ENCODE measurements at places on chromosomes 7 and 10. TPM values are rescaled to one million over a fixed set of nuclear protein-coding genes. Genes with fewer than 3 reads are reported as not detected.

The ZMIZ2 gene
- 24.3 TPM for total RNA-seq

The SLC37A3 gene
- 68.7 TPM for total RNA-seq

The GJD4 gene
- 0.10 TPM for total RNA-seq

The TMEM236 gene
- total RNA-seq = 0.07 TPM

The NPY4R2 gene
- not detected for total RNA-seq

The HSPA12A gene
- total RNA-seq = 25.8 TPM

The PRPS1L1 gene
- total RNA-seq = not detected

The ZNF3 gene
- 23.4 TPM for total RNA-seq

The HOXA6 gene
- 1.4 TPM for total RNA-seq

The ALOX5 gene
- total RNA-seq = not detected

The MEST gene
- 262 TPM for total RNA-seq

The CALCR gene
- total RNA-seq = not detected

The NPFFR1 gene
- total RNA-seq = not detected

The HOGA1 gene
- 1.4 TPM for total RNA-seq

The AOC1 gene
- not detected for total RNA-seq

The MYOZ1 gene
- total RNA-seq = 0.20 TPM

The LFNG gene
- total RNA-seq = 19.7 TPM

The NACAD gene
- 4.2 TPM for total RNA-seq

The ETV1 gene
- 33.4 TPM for total RNA-seq

The TUBB8 gene
- not detected for total RNA-seq

The HOXA10 gene
- not detected for total RNA-seq

The INHBA gene
- 67.4 TPM for total RNA-seq

The C7orf57 gene
- total RNA-seq = not detected

The TFEC gene
- total RNA-seq = 0.13 TPM

The PDE6C gene
- not detected for total RNA-seq

The CAMK2B gene
- total RNA-seq = 0.63 TPM

The LRRD1 gene
- total RNA-seq = 0.07 TPM

The MSMB gene
- total RNA-seq = not detected

The CHST15 gene
- total RNA-seq = 1.7 TPM

The RADIL gene
- total RNA-seq = 0.13 TPM

The PRXL2A gene
- total RNA-seq = 8.9 TPM

The NXPH1 gene
- total RNA-seq = not detected

The SMKR1 gene
- total RNA-seq = 0.20 TPM

The PRRT4 gene
- 0.13 TPM for total RNA-seq

The ENO4 gene
- total RNA-seq = 0.13 TPM

The FFAR4 gene
- not detected for total RNA-seq

The MKX gene
- not detected for total RNA-seq

The CYP3A5 gene
- total RNA-seq = not detected

The HOXA5 gene
- total RNA-seq = 1.2 TPM

The CTAGE15 gene
- total RNA-seq = not detected

The ARHGEF5 gene
- total RNA-seq = 2.0 TPM

The RPEL1 gene
- not detected for total RNA-seq

The TAS2R5 gene
- 1.6 TPM for total RNA-seq

The GNG11 gene
- total RNA-seq = 8.5 TPM

The CYP3A4 gene
- total RNA-seq = not detected

The ANKRD2 gene
- total RNA-seq = 1.1 TPM

The SPDYE6 gene
- not detected for total RNA-seq

The CHAT gene
- not detected for total RNA-seq

The CTTNBP2 gene
- total RNA-seq = 1.2 TPM

The NAT16 gene
- not detected for total RNA-seq

The COL1A2 gene
- total RNA-seq = 7,425 TPM

The UCMA gene
- not detected for total RNA-seq

The MGMT gene
- total RNA-seq = 9.4 TPM

The IFIT2 gene
- total RNA-seq = 9.5 TPM

Measured in smooth muscle cell of the pulmonary artery (primary cell).